Stimulated activated CD4-positive, alpha-beta T cell treated with anti-CD3 and anti-CD28 coated beads, Interleukin-2, amount 100 ng/mL, for 4 hours (primary cell): ENCODE measurements at places on chromosomes 13 and 19.

- no peak for DNase-seq
These were observed 616 bp downstream of the FCHO1 start for GRCh38 chr19:17751912-17752273.

GRCh38 chr13:40777166-40777808 lies 6.3 kb upstream of the MRPS31 start:
- no peak for DNase-seq

DNA sequence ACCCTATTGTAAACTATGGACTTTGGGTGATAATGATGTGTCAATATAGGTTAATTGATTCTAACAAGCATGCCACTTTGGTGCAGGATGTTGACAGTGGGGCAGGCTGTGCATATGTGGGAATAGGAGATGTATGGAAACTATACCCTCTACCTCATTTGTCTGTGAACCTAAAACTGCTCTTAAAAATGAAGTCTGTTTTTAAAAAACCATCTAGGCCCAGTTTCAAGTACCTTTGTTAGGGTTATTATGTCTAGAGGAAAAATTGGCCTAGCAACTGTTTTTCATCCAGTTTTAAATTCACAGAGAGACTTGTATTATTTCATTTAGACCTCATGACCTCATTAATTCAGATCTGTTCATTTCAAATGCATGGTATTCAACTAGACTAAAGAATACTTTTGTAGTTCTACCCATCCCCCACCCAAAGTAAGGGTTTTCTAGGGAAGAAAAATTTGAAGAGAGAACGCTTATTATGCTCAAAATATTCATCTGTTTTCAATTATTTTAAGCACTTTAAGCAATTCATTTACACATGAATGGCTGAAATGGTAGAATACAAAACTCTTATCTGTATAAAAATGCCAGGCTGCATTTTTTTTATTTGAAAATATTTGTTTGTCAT lies 1781.9 kb upstream of the MIR17HG start:
- DNase-seq: no peak

- no peak for DNase-seq
These were observed 133.2 kb downstream of the TUBA3C start for GRCh38 chr13:19048381-19048780.

GRCh38 chr19:3042621-3043267 lies 13.7 kb upstream of the TLE2 start:
- DNase-seq: no peak

DNA sequence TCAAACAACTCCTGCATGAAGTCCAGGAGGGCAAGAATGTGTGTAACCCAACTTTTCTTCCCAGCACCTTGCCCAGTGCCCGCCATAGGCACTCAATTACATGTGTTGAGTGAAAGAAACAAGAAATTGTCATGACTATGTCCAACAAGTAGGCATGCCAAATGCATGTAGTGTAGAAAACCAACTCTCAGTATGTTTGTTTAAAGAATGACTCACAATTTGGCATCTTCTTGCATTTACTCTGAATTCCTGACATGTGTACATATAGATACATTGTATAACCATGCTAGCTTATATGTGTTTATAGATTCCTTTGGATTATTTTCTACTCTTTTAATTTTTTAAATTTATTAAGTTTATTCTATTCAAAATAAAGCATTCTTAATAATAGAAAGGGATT lies 305.0 kb downstream of the EFNB2 start:
- DNase-seq: no peak

GRCh38 chr13:111359930-111360329 lies 39.5 kb downstream of the TEX29 start:
- no peak for DNase-seq

DNA sequence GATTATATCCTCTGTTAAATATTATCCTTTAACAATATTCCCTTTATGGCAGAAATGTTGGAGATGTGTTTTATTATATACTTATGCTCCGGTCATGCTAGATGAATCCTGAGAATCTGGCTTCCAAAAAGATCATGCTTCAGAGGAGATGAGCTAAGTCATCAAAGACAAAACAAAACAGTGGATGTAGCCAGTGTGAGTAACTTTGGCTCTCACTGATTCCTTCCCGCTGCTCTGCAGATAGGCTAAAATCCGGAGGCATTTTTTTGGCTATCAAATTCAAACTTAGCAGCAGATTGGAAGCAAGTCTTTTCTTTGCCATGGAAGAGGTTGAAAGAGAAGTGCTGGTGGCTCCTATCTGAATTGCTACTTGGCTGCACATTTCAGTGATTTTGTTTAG lies 295.9 kb downstream of the GPC6 start:
- no peak for DNase-seq

DNA sequence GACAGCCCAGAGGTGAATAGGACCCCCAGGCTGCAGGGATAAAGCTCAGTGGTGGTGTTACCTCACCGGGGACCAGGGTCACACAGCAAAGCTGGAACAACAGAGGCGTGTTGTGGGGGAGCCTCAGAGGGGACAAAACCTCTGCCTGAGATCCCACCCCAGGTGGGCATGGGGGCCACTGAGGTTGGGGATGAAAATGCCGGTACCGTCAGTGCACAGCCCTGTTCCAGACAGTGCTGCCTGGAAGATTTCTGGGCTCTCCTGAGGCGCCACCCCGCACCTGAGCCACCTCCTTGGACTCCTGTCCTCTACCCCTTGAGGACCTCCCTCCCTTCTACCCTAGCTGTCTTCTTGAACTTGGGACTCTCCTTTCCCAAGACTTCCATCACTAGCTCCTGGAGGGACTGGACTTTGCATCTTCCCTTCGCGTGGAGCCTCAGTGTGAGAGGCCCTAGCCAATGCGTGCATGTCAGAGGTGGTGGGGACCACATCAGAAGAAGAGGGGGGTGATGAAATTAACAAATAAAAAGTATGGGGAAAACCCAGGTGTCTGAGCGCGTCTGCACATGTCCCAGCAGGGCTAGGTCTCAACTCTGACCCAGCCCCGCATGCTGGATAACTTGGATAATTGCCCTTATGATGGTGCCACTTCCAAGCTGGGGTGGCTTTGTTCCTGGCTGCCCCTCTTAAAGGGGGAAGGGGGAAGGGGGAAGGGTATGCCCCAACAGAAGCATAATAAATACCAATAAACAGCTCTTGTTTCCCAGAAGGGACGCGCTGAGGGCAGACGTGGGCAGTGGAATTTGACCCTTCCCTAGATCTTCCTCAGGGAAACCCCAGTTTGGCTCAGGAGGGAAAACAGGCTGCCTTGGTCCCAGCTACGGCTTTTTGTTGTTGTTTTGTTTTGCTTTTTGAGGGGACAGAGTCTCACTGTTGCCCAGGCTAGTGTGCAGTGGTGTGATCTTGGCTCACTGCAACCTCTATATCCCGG lies 11.6 kb downstream of the CNFN start:
- DNase-seq: no peak

GRCh38 chr13:20550799-20551198 lies 16.2 kb upstream of the IFT88 start:
- no peak for DNase-seq

DNA sequence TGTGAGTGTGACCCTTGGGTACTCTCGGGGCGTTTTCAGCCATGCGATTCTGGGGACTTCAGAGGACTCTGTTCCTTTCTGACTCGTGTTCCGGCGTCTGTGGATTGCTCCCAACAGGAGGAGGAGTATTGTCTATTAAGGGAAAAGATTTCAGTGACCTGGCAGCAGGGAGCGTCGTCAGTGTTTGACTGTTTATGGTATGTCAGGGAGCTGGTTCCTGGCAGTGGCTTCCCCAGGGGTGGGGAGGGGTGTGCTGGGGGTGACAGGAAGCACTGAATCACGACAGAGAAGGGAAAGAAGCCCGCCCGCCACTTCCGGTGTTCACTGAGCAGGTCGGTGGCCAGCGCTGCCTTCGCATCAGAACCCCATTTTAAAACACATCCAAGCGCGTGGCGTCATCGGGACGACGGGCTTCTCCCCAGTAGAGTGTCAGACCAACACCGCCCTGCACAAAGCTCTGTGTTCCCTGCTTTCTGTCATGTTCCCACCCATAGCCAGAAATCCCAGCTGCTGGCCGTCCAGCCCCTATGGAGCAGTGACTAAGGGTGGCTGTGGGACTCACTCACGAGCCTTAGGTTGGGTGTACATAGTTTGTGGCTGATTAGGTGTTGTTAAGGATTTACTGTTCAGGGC lies 33.8 kb downstream of the COL4A2 start:
- DNase-seq: peak; percentile 62

DNA sequence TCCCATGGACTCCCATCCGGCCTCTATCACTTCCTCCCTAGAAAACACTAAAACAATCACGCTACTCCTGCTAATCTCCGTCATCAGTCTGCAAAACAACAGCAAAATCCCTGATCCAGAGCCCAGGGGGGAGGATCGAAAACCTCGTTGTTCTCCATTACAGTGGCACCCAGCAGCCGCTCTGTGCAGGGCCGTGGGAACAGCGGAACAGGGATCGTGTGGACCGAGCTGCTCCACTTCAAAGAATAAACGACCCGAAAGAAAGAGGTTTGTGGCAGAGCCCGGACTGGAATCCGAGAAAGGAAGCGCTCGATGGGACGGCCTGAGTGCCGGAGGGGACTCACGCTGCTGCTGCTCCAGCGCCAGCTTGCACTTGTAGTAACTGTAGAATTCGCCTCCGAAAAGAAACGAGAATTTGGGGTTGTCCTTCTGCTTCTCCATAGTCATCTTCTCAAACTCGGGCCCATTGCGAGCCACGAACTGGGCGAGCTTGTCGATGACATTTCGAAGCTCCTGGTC lies 652 bp downstream of the CHERP start:
- no peak for DNase-seq

- DNase-seq: no peak
These were observed 8.7 kb upstream of the IGFL3 start for GRCh38 chr19:46133101-46133627.

GRCh38 chr19:2246801-2247361 lies 2.2 kb upstream of the AMH start:
- no peak for DNase-seq

GRCh38 chr13:96299235-96299634 lies 209.3 kb downstream of the HS6ST3 start:
- no peak for DNase-seq

DNA sequence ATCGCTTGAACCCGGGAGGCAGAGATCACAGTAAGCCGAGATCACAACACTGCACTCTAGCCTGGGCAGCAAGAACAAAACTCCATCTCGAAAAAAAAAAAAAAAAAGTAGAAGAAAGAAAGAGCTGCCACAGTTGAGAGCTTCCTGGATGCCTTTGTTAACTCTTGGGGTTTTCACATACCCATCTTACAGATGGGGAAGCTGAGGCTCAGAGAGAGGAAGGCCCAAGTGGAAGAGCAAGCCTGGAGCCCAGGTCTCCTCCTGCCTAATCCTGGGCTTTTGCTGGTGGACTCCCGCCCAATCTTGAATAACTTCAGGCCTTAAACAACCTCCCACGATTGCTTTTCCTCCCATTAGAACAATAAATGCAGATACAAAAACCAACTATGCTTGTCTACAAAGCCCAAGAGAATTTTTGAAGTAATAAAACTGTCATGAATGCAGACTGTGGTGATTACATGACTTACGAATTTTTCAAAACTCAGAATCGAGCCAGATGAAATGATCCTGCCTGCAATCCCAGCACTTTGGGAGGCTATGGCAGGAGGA lies 41.7 kb downstream of the LTBP4 start:
- DNase-seq: no peak

GRCh38 chr13:29569253-29570050 lies 26.0 kb downstream of the SLC7A1 start:
- no peak for DNase-seq

DNA sequence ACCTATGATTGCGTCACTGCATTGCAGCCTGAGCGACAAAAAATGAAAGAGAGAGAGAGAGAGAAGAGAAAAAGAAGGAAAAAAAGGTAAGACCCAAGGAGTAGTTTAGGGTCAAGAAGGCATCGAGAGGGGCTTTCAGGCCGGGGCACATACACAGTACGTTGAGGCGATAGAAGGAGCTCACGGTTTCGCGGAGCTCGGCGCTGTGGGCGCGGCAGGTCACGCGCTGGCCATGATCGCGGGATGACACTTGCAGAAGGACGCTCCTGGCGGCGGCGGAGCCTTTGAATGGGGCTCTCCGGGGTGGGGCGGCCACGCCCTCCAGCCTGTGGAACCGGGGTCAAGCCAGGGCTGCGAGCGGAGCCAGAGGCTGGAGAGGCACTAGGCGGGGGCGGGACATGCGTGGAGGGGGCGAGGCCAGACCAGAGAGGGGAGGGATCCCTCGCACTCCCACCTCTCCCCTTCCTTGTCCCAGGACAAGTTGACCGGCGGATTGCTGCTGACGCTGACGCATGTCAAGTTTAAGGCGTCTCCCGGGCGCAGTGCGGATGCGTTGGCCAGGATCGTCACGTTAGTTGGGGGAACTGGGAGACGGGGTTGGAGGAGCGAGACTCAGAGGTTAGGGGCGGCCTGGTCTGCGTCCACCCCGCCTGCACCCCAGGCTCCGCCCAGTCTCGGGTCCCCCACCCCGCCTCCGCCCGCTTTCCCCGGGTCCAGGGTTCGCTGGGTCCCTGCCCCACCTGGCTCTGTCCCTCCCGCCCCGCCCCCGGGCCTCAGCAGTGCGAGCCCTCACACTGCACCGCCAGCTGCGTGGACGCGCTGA lies 6.9 kb downstream of the NPHS1 start:
- no peak for DNase-seq

DNA sequence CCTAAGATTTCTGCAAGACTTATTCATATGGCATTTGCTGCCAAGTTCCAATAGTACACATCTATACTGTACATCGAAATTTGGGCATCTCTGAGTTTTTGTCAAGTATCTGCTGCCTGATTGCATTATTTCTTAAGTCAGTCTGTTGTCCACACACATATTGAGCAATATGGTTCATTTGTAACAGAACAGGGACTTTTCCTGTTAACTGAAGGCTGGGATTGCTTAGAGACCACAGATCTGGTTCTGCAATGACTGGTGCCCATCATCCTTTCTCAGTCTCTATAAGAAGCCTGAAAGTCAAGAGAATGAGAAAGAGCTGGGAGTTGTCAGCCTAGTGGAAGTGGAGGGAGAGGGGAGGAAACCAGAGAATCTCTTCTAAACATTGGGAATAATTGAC lies 22.5 kb upstream of the MYCBP2 start:
- no peak for DNase-seq

GRCh38 chr19:56953470-56953869 lies 112.9 kb upstream of the PEG3 start:
- DNase-seq: no peak

DNA sequence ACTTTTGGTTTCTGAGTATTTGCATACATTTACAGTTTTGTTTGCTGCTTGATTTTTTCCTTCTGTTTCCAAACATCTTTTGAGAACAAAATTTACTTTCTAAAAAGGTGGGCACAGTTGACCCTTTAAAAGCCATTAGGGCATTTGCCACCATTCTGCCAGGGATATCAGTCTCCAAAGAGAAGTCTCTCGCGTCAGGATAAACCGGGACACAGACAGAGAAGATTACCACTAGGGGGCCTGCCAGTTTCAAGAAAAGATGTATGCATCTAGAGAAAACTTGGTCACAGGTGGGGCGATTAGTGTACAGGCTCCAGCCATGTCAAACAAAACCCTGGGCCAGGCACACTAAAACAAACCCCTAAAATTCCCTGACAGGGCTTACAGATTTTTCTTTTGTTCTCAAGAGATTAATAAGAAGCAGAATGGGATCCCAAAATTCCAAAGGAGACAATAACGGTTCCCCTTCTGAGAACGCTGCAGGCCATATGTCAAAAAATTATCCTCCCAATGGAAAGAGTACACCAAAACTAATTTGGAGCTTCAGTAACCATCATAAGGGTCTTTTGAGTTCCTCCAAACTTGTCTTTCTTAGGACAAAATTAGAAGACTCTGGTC lies 10.7 kb upstream of the PABPC3 start:
- DNase-seq: no peak
